ENCODE measurements at places on chromosomes 1 and 21.
A peak's percentile ranks its signal among the peaks of the same experiment; 100 is the strongest.

DNA sequence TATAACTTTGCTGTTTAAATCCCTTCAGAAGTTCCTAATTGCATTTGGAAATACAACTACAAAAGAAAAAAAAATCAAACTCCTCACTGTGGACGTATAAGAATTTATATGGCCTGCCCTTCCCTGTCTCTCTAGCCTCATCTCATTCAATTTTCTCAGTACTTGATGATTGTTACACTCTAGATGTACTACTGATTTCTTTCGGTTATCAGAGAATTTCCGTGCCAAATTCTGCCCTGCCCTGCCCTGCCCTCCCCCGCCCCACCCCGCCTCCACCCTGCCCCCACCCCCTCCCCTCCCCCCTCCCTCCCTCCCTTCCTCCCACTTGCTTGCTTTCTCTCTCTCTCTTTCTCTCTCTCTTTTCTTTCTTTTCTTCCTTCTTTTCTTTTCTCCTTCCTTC lies 71.7 kb upstream of the MPC2 start:
- DNase-seq, result no peak

DNA sequence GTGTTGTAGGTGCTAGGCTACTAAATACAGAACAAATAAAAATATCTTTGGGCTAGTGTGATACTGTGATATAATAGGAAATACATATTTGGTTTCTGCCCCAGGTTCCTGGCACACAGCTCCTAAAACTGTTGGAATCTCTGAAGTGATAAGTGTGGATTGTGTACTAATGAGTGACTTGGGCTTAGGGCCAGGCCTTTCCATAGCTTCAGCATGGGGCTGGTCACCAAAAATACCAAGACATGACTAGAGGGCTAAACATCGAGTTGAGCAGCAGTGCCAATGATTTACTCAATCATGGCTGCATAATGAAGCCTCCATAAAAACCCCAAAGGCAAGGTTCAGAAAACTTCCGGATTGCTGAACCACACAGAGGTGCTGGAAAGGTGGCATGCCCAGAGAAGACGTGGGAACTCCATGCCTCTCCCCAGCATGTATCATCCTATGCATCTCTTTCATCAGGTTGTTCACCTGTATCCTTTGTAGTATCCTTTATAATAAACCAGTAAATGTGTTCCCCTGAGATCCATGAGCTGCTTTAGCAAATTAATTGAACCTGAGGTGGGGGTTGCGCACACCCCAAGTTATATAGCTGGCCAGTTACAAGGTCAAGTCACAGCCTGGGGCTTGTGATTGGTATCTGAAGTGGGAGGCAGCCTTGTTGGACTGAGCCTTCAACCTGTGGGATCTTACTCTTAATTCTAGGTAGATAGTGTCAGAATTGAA lies 51.6 kb downstream of the ZMYM4 start:
- no peak for DNase-seq

- no peak for DNase-seq
Measured at GRCh38 chr1:197638316-197638715, 137.0 kb downstream of the DENND1B start.

- no peak for DNase-seq
Measured at GRCh38 chr1:9809100-9809510, 14.7 kb downstream of the CLSTN1 start.

GRCh38 chr1:150065184-150065871 lies 2.2 kb upstream of the VPS45 start:
- no peak for DNase-seq

- DNase-seq, result no peak
Measured at GRCh38 chr1:225931270-225932136, 7.5 kb upstream of the PYCR2 start.

GRCh38 chr1:58781541-58782177 lies 2.2 kb downstream of the JUN start:
- DNase-seq, result no peak

DNA sequence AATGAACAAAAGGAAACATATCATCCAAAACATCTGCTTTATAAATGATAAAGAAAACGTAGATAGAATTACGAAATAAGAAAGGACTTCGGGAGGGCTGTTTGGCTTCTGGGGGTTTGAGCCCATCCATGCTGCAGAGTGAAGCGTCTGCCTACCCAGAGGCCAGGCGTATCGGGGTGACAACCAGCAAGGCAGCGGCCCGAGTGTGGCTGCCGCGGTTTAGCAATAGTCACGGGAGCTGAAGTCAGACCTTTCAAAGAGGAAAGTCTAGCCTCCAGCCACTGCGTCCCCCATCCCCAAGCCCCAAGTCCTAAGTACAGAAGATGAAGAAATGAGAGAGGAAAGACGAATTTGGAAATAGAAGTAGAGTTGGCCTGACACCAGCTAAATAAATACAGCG lies 8.6 kb downstream of the SLC37A1 start:
- no peak for DNase-seq

- DNase-seq, result peak; percentile 25
Measured at GRCh38 chr1:40849801-40850592, 12.2 kb downstream of the CITED4 start.

GRCh38 chr1:152622803-152623202 lies at the start of gene LCE3A:
TSS of gene LCE3A (minus strand) at chr1:152623103. CDS start at chr1:152623103, 0 bp downstream.
- no peak for DNase-seq

GRCh38 chr1:8368956-8369639 lies 51.2 kb downstream of the SLC45A1 start:
- DNase-seq, result no peak

DNA sequence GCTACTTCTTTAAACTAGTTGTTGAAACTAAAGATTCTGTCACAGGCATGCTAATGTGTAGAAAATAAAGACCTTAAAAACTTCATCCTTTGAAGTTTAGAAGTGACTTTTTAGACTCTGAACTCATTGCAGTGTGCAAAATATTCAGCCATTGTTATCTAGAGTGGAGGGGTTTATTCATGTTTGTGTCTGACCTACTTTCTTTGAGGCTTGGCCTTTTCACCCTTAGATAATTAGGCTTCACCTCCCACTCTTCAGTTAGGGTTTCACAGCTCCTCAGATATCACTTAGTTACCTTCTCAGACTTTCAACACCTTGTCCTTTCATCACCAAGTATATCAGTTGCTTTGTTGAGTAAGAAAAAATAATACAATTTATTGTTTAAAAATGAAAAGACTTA lies 75.9 kb downstream of the IVNS1ABP start:
- DNase-seq, result no peak

DNA sequence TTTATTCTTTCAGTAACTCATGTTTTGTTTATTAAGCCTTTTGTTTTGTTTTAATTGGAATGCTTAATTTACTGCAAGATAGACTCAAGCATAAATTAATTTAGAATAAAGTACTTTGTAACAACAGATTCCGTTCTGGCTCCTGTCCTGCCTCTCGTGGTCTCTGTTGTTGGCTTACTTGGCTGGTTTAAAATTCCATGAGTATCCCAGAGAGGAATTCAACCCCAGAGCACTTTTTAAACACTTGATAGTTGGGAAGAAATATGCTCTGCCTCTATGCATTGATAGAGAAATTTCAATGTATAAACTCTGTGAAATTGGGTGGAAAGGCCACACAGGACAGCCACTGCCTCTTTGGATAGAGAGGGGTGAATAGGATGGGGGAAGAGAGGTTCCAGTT lies 89.7 kb downstream of the ATP5PO start:
- DNase-seq, result no peak

- no peak for DNase-seq
Measured at GRCh38 chr1:66931590-66931989, 6.8 kb downstream of the MIER1 start.

- no peak for DNase-seq
Measured at GRCh38 chr21:38938343-38938742, 132.6 kb downstream of the ETS2 start.

DNA sequence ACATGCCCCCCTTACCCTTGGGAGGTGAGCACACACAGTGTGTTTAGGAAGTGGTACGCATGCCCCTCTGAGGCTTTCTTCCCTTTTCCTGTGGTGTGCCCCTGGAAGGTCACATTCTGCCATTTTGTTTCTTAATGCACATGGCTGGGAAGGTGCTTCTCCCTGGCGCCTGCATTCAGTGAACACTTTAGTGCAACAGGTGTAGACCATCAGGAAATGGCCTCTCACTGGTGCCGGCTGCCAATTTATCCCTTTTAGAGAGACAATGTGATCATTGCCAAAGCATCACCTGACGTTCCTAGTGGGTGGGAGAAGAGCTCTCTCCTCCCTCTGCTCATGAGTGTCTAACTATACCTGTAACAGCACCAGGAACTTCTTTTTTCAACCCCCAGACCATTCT lies 51.8 kb upstream of the PDE9A start:
- DNase-seq, result no peak

DNA sequence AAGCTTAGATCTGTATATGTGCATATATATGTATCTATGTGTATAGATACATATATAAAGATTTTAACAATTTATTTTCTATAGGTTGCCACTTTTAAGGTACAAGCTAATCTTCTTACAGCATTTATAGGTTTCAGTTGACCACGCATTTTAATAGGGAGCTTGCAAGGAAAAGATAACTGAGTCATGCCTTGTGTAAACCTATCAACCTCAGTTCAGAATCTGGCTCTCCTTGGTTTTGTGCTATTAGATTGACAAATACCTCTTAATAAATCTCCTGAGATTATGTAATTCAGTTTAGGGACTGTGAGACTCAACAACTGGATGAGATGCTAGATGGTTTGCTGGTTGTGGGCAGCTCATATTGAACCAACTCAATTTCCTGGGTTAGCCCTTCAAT lies 114.7 kb upstream of the SERBP1 start:
- DNase-seq, result no peak

DNA sequence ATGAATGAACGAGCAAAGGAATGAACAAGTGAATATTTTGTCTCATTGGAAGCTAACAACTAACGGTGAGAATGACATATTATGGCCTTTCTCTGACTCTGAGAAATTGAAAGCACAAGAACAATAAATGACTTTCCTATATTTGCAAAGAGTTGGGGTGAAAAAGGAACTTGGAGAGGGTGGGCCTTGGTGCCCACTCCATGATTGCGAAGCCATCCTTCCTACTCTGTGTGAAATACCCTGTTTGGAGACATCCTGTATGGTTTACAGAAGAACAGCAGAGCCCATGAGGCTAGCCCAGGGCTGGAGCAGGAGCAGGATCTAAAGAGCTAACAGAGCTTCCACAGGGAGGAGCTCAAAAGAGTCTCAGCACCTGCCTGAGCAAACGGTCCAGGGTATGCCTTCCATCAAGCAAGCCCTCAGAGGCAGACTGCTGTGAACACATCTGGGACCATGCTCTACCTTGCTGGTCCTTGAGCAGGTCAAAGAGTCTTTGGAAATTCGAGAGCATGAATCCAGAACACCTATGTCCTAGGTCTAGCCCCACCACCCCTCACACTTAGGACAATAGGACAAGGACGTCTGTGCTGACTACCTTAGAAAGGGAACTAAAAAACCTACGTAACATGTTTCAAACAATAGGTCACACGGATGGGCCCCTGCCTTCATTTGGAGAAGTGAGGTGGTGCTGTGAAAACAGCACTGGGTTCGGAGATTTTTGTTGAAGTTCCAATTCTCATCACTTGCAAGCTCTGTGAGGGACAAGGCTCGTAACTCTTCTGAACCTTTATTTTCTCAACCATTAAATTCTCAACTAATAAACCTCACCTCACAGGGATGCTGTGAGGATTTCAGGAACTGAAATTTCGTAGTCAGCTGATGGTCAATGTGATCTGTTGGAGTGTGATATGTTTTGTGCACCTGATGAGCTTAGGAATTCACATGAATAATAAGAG lies 377.4 kb downstream of the RRAGC start:
- DNase-seq, result no peak

DNA sequence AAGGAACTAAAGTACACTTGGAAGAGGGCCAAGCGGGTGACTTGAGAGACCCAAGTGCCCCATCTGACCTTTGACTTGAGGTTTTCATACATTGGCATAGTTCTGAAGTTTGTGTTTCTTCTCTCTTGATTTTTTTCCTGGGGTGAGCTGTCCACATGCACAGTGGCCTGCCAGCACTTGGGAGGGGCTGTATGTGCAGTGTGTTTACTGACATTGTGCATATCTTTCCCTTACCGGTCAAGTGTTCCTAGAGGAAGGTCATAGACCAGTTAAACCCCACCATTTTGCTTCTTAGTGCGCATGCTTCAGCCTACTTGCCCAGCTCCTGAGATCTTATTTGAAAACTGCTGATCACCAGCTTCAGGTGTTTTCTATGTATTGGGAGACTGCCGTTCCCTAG lies 435.2 kb upstream of the KAZN start:
- no peak for DNase-seq

GRCh38 chr21:32566741-32567389 lies 18.5 kb downstream of the TCP10L start:
- DNase-seq, result no peak

DNA sequence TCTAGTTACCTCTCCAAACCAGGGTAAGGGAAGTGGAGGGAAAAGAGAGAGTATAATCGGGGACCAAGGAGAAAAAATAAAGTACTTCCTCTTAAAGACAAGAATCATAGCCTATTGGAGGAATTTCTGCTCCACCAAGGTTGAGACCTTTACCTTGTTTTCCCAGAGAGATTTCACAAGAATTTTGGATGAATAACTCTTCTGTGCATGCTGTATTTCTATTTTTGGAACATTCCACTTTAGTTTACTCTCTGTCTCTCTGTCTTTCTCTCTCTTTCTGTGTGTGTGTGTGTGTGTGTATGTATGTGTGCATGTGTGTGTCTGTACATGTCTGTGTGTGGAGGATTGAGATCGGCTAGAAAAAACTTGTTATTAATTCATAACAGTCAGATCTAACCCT lies 318.4 kb upstream of the RGS18 start:
- DNase-seq, result no peak

- no peak for DNase-seq
Measured at GRCh38 chr1:211738096-211738690, 62.8 kb upstream of the NEK2 start.

GRCh38 chr1:229087339-229087738 lies 183.6 kb upstream of the RAB4A start:
- DNase-seq, result no peak

DNA sequence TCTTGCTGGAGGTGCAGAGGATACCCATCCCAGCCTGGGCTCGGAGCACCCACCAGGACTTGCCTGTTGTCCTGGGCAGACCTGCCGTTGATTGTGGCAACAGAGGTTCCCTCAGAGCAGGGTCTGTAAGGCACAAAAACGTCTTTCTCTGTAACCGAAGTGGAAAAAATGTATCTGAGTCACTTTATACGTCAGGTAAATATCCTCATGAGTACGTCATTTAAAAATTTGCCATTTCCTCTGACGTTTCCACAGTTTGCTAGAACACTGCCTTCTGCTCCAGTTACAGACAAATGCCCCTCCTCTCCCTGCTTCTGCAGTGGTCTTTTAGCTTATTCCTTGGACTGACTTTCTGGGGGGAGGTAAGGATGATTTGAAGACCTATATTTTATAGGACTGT lies 326.8 kb downstream of the HHAT start:
- no peak for DNase-seq
